B cell (primary cell): ENCODE measurements at places on chromosomes 2 and 18.

GRCh38 chr2:95379371-95379831 lies 23.1 kb upstream of the FAHD2A start:
- DNase-seq: no peak

DNA sequence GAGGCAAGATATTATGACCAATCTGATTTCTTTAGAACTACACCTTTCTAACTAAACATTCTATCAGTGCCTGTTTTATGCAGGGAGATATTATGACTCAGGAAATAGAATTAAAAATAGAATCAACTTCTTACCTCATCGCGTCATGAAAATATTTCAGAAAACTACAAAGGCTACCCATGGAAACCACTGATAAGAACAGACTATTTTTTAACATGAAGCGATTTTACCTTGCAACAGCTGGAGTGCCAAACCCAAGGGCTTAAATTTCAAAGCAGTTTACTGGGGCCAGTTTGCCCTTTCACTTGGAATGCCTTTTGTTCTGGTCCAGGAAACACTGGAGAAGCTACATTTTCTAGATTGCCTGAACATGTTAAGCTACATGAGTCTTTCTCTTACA lies 304.8 kb upstream of the CCDC68 start:
- DNase-seq: no peak

DNA sequence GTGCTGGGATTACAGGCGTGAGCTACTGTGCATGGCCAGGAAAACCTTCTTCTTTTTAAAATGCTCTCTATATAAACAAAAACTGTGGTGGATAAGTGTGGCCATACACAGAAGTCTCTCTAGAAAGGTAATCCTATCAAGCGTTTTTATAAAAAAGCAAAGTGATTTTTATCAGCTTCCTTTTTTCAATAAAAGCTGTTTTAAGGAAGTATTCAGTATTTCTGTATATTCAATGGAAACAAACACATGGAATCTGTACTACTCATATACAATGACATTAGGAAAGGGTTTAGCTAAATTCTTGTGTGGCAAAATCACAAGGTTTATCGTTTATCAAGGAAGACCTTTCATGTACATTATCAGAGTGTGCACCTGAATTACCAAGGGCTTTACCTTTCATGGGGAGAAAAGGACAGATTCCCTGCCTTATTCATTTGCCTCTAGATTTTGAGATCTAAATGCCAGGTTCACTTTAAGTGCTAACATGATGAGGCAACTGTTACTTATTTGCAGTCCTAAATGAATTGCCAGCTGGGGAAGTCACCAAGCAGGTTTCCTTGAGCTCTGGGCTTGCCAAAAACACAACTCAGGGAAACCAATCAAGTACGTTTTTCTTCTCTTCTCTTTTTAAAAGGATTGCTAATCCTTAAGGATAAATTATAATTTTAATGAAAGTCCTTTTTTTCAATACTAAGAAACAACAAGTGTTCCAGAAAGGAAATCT lies 70.8 kb downstream of the RTN4 start:
- no peak for DNase-seq

GRCh38 chr2:73156539-73157124 lies 43.9 kb upstream of the RAB11FIP5 start:
- DNase-seq: peak; percentile 13

- no peak for DNase-seq
Observed at GRCh38 chr2:40310303-40310702, 141.6 kb downstream of the SLC8A1 start.

DNA sequence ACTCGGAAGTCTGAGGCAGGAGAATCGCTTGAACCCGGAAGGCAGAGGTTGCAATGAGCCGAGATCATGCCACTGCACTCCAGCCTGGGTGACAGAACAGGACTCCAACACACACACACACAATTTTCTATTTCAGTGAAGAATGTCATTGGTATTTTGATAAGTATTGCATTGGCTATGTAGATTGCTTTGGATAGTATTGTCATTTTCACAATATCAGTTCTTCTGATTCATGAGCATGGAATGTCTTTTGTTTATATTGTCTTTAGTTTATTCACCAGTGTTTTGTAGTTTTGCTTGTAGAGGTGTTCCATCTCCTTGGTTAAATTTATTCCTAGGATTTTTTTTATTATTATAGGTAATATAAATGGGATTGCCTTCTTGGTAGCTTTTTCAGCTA lies 693.4 kb upstream of the SYT4 start:
- DNase-seq: no peak
